ENCODE measurements at places on chromosomes 13 and 19.

DNA sequence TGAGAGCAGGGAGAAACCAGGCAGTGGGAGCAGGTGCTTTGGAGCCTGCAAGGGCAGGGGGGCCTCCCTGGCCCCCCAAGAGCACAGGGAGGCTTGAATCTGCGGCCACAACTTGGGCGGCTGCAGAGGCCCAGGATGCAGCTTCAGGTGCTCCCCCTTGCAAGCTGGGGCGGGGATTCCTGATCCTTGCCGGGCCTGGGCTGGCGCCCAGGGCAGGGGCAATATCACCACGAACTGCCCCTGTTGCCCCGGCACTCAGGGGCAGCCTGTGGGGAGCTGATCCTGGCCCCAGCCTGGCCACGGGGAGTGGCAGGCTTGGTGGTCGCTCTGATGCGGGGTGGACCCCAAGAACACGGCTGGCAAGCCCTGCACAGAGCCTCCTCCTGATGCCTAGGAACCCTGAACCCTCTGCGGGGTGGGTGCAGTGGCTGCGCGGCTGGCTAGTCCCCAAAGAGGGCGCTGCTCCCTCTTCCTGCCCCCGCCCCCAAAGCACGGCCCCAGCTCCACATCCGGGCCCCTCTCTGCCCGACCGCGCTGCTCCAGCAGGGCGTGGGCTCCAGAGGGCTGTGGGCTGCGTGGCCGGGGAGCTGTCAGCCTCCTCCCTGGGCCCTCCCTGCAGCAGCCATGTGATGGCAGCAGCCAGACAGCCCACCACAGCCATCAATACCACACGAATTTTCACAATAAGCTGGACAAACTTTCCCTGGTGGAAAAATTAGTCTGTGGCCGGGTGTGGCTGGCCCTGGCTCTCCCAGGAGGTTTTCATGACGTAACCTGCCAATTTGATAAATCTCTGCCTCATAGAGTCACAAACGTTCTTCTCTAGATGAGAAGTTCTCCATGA is 21.0 kb downstream of the TNFSF9 start:
- DNase-seq = no peak

DNA sequence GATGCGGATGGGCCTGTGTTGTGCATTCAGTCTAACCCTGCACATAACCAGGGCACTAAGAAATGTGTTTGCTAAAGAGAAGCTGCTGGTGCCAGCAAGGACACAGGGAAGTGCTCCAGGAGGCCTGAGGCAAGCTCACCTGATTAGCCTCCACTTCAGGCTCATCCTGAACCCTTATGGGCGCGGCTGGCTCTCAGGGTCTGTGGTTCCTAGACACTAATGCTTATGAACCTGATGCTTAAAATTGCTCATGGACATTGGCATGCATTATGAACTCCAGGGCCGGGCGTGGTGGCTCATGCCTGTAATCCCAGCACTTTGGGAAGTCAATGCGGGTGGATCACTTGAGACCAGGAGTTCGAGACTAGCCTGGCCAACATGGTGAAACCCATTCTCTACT is 34.3 kb downstream of the SERP2 start:
- DNase-seq = no peak

- no peak for DNase-seq
Observed at GRCh38 chr19:4844348-4845179, 13.1 kb upstream of the TICAM1 start.

DNA sequence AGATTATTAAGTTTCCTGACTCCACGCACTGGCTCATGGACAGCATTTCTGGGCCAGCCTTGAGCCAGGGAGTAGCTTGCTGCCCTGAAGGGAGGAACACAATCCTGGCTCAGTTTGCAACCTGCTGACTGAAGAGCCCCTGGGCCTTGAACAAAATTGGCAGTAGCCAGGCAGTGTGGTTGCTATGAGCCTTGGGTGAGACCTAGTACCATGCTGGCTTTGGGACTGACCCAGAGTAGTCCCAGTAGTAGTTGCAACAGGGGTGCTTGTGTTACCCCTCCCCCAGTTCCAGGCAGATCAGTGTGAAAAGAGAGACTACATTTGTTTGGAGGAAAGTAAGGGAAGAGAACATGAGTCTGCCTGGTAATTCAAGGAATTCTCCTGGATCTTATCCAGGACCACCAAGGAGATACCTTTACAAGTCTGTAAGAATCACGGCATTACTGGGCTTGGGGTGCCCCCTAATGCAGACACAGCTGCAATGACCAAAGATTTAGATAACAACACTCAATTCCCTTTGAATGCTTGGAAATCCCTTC is 22.0 kb downstream of the ITGBL1 start:
- no peak for DNase-seq

DNA sequence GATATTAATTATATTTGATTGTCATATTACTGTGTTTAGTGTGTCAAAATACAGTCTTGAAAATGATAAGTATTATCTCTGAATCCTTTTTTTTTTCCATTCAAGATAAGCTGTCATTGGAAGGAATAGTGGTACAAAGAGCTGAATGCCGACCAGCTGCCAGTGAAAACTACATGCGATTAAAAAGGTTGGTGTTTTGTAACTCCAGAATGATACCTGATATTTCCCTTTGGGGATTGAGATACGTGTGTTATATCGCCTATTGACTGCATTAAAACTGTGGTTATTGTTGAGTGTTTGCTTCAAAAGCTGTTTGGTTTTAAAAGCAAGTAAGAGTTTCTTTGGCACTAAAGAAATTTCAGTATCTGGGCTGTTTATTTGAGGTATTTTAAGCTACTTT is 6.5 kb upstream of the KCTD4 start:
- DNase-seq = no peak

DNA sequence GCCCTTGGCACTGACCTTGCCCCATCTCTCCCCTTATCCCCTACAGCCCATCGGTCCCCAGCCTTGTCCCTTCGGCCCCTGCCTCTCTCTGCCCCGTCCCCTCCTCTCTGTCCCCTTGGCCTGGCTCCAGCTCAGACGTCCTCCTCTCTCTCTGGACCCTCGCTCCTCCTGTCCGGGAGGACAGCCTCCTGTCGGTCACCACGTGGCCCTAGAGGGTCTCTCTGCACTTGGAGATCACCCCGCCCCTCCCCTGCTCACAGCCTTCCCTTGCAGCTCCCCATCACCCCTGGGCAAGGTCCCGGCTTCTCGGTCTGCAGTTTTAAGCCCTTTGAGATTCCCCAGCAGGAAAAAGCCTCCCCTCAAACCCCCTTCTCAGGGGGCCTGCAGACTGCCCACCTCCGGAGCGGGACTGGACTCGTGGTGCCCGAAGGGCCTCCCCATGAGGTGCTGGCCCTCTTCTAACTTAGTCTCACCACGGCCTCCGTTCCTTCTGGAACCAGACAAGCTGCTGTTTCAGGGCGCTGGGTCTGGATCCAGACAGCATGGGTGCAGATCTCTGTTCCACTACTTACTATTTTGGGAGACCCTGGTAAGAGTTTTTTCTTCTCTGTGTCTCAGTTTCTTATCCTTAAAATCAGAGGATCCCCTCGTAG is 3.3 kb upstream of the KLK15 start:
- DNase-seq = no peak

GRCh38 chr19:3389876-3390371 is 23.5 kb downstream of the NFIC start:
- no peak for DNase-seq

DNA sequence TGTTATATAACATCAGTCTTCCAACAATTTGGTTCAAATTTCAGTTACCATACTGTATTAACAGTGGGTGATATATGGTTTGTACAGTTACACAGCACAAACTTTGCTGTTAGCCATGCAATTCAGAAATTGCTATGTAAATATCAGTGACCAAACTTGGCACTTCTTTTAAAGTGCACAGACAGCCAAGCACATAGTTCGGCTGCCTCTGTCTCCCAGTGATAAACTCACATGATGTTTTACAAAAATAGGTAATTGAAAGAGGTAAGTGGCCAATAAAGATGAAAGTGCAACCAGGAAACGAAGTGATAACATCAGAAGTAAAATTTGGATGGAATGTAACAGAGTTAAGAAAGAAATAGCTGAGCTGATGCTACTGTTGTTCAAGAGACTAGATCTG is 143.9 kb downstream of the PCDH9 start:
- DNase-seq = no peak

- DNase-seq = no peak
Observed at GRCh38 chr13:44232774-44233173, 140.8 kb upstream of the SERP2 start.

DNA sequence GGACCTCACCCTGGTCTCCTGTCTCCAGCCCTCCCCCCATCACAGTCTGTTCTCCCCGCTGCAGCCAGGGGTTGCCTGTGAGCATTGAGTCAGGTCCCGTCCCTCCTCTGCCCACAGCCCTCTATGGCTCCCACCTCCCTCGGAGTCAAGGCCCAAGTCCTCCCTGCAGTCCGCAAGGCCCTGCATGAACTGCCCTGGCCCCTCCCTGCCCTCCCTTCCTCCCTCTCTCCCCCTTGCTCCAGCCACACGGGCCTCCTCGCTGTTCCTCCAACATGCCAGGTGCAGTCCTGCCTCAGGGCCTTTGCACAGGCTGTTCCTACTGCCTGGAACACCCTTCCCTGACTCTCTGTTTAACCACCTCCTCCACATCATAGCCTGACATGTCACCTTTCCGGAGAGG is 2.8 kb downstream of the TINCR start:
- no peak for DNase-seq

GRCh38 chr13:78325585-78325984 is 277.8 kb downstream of the POU4F1 start:
- no peak for DNase-seq

DNA sequence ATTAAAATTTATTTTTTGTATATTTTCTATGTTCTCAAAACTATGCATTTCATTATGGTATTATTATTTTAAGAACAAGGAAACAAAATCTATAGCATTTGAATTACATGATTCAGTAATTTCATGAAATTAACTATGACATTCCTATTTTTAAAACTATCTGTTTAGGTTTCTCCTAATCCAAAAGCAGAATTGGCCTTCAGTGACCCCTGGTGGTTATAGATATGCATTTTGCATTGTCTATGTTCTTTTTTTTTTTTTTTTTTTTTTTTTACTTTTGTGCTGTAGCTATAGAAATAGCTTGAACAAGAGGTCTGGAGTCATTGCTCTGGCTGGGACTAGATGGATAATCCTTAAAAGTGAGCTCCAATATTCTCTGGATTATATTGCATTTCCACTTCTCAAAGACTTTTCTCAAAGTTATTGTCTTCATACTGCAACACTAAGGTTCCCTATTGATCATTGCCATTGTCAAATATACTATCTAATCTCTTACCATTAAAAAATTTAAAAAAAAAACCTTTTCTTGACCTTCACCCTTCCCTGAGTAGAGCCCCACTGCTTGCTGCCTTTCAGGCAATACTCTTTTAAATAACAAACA is 15.9 kb upstream of the DNAJC3 start:
- DNase-seq = no peak

DNA sequence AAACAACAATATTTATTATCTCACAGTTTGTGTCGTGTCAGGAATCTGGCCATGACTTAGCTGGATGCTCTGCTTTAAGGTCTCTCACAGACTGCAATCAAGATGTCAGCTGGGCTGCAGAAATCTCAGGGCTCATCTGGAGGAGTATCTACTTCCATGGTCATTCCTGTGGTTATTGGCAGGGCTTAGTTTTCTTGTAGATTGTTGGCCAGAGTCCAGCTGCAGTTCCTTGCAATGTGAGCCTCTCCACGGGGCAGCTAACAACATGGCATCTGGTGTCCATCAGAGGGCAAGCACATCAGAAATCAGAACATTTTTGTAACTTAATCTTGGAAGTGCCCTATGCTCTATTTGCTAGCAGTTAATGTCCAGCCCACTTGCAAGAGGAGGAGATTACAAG is 45.7 kb upstream of the TDRD3 start:
- DNase-seq = no peak

- no peak for DNase-seq
Observed at GRCh38 chr13:91362908-91363307, 15.4 kb downstream of the MIR17HG start.

- no peak for DNase-seq
Observed at GRCh38 chr13:110554946-110555345, 6.6 kb downstream of the RAB20 start.

DNA sequence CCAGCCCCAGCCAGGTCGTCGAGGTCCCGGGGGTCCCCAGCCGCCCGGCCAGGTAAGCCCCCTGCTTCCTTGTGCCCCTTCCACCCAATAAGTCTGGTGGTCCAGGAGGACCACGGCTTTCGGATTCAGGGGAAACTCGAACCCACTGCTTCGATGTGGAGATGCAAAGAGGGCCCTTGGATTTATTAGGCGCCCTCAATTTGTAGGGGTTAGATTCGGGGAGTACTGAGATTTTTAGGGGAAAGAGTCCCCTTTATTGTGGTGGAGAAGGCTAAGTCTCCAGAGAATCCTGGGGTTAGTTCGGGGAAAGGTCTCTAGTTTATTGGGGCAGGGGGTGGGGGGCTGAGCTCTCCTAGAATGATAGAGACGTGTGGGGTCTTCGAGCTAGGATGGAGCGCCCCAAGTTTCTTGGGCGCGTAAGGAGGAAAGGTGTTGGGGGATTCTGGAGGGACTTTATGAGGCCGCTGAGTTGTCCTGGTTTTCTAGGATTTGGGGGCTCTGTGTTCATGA is 3.8 kb upstream of the LTBP4 start:
- DNase-seq = no peak

- no peak for DNase-seq
Observed at GRCh38 chr19:48350856-48351255, 12.9 kb downstream of the TMEM143 start.

DNA sequence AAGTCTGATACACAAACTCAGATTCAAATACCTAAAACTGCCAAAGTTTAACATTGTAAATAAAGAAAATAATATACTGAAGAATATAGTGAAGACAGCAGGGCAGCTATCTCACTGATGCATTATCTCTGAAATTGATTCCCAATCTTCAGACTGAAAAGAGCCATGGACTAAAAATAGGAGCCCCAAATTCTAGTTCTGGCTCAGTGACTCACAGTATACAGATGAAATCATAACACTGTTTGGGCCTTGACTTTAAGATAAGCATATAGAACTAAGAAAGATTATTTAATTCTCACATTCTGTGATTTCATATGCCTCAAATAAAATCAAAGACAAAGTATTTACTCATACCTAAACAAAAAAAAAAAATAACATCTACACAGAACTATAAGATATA is 53.9 kb downstream of the RBM26 start:
- DNase-seq = no peak

DNA sequence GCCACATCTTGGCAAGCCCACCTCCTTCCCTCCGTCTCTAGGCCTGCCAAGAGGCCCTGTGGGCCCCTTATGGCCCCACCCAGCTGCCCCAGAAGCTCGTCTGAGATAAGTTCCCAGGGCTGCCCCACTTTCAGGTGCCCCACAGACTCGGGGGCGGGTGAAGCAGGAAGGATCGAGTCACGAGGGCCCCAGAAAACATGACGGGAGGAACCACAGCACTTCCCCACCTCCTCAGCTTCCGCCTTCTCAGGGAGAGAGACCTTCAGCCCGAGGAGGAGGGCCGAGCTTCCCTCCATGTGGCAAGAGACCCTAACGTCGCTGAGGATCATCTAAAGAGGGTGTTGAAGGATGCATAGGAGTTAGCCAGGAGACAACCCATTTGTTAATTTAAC is 4.5 kb upstream of the IL12RB1 start:
- no peak for DNase-seq

Measured in GOT3 (cell line).